Breast epithelium (tissue), 4 donors: ENCODE measurements at places on chromosomes 2 and 18. TPM values are rescaled to one million over a fixed set of nuclear protein-coding genes. Genes with fewer than 3 reads are reported as not detected.

GRCh38 chr2:48249631-48250473, 280.1 kb upstream of the STON1 start:
- no peak for DNase-seq
- no peak overlapping the region for H3K27ac ChIP-seq
- no peaks in the 10 kb centered on the region for H3K4me1 ChIP-seq
- no peaks in the 10 kb centered on the region for H3K27me3 ChIP-seq
- no peaks in the 10 kb centered on the region for H3K36me3 ChIP-seq

The EGR4 gene
- not detected for total RNA-seq

GRCh38 chr2:77105008-77105407, 417.2 kb downstream of the LRRTM4 start:
- DNase-seq: no peak
- H3K27ac ChIP-seq: no peak overlapping the region

GRCh38 chr18:34718610-34719009, 8.5 kb downstream of the DTNA start:
- DNase-seq: no peak
- no peaks in the 10 kb centered on the region for H3K4me1 ChIP-seq
- H3K4me3 ChIP-seq: no peak overlapping the region
- no peaks in the 10 kb centered on the region for H3K36me3 ChIP-seq
- H3K27ac ChIP-seq: no peak overlapping the region
- no peaks in the 10 kb centered on the region for H3K27me3 ChIP-seq

The MOCOS gene
- total RNA-seq: 9.1 TPM
